Spinal cord (tissue), 10 donors: ENCODE measurements at places on chromosomes 7 and 10. TPM values are rescaled to one million over a fixed set of nuclear protein-coding genes. Genes with fewer than 3 reads are reported as not detected.

DNA sequence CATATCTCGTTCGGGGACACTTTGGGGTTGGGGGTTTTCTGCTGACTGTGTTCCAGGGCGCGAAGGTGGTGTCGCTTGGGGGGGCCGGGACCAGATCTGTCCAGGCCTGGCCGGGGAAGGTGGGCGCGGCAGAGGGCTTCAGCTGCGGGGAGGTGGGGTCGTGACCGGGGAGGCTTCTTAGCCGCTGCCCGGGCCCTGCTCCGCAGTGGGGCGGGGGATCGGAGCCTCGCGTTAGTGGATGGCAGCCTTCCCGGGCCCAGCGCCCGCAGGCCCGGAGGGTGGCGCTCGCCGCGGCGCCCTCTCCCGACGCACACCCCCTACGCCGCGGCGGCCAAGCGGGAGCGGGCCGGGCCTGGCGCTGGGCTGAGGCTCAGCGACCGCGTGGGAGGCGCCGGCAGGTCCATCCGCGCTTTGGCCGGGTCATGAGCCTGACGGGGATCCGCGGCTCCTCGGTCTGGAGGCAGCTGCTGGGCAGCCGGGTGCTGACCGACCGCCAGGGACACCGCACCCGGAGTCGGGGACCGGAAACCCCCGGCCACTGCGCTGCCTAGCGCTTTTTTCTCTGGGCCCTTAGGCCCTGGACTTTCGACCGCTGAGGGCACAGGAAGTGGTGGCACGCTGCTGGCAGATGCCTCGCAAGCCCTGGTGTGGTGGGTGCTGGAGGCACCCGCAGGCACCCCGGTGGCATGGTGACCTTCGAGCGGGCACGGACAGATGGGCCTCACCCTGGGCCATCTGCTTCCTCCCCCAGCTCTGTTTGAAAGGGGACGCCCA lies 1.2 kb downstream of the AGAP3 start:
- no peak for DNase-seq

GRCh38 chr7:54188843-54189242 lies 353.3 kb upstream of the VSTM2A start:
- DNase-seq: no peak

The TEX36 gene
- not detected for polyA plus RNA-seq

- no peak for DNase-seq
Observed at GRCh38 chr10:63711361-63711760, 190.2 kb downstream of the REEP3 start.

DNA sequence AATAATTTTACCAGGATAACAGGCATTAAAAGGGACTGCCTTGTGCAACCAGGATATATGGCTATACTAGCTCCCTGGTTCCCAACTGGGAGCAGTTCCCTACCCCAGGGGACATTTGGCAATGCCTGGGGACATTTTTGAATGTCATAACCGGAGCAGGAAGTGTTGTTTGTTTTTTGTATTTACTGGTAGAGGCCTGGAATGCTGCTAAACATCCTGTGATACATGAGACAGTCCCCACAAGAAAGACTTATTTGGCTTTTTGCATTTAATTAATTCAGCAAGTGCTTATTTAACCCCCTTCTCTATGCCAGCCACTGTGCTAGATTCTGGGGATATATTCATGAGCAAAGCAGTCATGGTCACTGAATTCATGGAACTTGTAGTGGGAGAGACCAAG lies 181.2 kb downstream of the BBS9 start:
- DNase-seq: no peak
